ENCODE measurements at places on chromosomes 1 and 21. TPM values are rescaled to one million over a fixed set of nuclear protein-coding genes. Genes with fewer than 3 reads are reported as not detected.

Gene RNF207
- total RNA-seq, result 18.1 TPM

- no peak for DNase-seq
Measured at GRCh38 chr1:161502181-161502580, 3.1 kb upstream of the FCGR2A start.

GRCh38 chr1:78155121-78155520 lies 109.4 kb downstream of the GIPC2 start:
- no peak for DNase-seq

Gene TSPEAR
- total RNA-seq, result 0.14 TPM

Gene RSPO1
- total RNA-seq, result 4.2 TPM

Data from upper lobe of left lung (tissue), 6 donors.